ENCODE measurements at places on chromosomes 6 and 20.

GRCh38 chr20:62702895-62703852 is 5.5 kb upstream of the NTSR1 start:
- peak; percentile 93 for DNase-seq

GRCh38 chr6:131532580-131533039 is 40.4 kb upstream of the ARG1 start:
- DNase-seq = no peak

GRCh38 chr6:140850438-140850837 is 1282.3 kb upstream of the GJE1 start:
- no peak for DNase-seq

DNA sequence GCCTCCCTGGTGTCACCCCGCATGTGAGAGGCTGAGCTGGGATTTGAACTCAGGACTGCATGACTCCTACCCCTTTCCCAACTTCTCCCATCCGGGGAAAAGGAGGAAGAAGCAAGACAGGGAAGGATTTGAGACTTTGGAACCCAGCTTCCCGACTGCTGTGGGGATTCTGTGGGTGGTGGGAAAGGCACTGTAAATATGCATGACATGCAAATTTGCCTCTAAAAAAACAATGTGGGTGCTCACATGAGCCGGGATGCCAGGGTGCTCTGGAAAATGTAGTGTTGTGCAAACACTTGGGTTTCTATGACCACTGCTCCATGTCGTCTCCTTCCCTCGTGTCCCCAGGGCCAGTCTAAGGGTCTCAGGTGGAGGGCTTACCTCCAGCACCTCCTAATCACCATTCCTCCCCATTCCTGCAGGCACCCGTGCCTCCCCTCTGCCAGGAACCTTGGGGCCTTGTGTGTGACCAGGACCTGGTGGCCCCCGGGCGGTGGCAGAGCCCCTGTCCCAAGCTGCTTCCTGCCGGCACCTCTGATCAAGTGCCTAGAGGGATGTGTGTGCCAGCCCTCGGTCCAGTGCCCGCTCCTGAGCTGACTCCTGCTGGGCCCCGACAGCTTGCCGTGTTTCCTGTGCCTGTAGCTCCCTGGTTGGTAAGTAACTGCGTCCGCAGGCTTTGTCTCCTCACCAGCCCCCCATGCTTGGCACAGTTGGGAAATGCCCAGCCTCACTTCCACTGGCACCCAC is 60.7 kb downstream of the DLGAP4 start:
- DNase-seq = no peak

GRCh38 chr6:113976806-113977205 is 5.9 kb upstream of the HDAC2 start:
- DNase-seq = no peak

GRCh38 chr20:57891014-57891413 is 181.2 kb upstream of the PMEPA1 start:
- DNase-seq = no peak

DNA sequence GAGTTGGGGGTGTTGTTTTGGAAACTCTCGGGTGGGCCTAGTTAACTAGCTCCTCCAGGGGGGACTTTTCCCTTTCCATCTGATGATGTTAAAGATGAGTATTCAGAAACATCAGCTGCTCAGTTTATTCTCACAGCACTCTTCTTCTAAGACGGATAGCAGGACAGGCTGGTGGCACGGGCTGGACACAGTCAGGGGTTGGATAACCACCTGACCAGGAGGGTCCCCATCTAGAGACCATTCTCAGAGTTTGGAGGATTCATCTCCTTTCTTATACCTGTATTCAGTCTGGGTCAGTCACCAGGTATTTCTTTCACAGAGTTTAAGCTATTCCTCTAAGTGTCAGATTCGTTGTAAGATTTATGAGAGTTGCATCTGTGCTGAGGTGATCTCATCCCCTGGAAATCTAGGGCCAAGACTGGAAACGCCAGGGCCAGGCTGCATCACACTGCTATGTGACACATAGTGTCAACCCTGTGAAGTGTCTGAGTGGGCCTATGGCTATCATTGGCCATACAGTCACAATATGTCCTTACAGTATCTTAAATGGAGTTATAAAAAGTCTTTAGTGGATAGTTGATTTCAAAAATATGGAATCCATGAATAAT is 111.7 kb downstream of the FAM50B start:
- DNase-seq = no peak

DNA sequence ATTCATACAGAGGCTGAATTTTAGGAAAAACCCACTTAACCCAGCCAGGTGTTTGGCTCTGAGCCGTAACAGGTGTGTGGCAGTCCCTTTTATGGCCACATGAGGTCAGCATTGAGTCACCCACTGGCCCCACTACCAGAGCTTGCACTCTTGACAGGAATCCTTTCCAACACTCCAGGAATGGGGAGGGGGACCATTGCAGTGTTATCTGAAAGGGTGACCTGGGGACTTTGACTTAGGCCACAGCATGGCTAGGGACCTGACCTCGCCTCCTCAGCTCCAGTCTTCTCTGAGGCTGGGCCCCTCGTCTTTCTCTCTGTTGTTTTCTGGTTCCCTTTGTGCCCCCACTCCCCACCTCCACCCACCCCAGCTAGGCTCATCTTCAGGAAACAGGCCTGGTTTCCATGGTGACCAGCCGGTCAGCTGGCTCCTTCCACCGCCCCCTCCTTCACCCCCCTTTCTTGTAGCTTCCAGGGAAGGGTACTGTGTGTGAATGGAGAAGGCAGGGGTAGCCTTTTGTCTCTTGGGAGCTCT is 2.1 kb upstream of the TMEM151B start:
- DNase-seq = no peak
